ENCODE measurements at places on chromosomes 3 and 15.

DNA sequence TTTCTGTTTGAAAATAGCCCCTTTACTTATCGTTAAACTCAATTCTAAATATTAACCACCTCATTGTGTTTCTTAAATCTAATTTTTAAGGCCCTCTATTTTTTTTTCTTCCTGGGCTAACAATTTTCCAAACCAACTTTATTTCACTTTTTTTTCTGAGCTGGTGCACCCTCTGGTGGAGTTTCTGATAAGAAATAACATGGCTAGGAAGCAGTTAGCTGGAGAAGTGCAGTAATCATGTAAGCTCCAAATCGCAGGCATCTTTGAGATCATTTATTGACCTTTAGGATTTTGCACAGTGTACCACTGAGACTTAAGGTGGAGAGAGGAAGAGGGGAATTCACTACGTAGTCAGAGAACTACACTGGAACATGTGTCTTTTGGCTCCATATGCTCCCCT lies 6.4 kb downstream of the TMEM207 start:
- no peak for DNase-seq

GRCh38 chr3:4448187-4448586 lies 18.9 kb downstream of the SUMF1 start:
- no peak for DNase-seq

GRCh38 chr3:27431116-27431515 lies 53.1 kb downstream of the SLC4A7 start:
- no peak for DNase-seq

GRCh38 chr3:139203752-139204151 lies 140.1 kb upstream of the MRPS22 start:
- DNase-seq, result no peak

DNA sequence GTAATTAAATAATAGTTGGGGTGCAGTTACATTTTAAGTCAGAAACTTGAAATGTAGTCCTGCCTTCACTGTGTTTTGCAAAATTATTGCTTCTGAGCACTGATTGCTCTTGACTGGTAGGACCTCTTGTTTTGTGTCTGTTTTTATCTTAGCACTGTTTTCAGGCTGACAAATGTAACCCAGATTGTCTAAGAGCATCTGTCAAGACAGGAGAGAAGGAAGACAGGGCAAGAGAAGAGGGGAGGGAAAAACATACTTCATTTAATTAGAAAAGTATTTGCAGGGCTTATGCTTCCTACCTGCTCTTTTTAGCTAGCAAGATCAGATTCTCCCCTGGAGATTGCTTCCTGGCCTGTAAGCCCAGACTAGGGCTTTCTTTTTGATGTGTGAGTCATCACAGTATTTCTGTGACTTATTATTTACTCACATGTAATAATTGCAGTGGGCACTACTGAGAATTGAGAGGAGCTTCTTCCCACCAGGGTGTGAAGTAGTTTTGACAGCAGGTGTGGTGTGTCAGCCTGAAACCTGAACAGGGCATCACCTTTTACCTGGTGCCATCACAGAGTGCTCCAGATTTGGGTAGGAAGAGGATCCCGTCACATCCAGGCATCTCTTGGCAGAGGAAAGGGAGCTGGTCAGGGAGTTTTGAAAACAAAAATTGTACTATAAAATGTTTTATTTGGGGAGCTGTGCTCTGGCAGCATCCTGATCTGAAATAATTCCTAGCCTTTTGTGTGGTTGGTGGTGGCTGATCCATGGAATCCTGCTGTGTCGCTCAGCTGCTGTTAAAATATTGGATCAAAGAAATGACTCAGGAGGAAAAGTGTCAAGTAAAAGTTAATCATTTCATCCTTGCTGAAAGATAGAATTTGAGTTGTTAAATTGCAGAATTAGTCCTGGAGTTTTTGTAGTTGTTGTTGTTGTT lies 98.2 kb downstream of the TMEM108 start:
- no peak for DNase-seq

DNA sequence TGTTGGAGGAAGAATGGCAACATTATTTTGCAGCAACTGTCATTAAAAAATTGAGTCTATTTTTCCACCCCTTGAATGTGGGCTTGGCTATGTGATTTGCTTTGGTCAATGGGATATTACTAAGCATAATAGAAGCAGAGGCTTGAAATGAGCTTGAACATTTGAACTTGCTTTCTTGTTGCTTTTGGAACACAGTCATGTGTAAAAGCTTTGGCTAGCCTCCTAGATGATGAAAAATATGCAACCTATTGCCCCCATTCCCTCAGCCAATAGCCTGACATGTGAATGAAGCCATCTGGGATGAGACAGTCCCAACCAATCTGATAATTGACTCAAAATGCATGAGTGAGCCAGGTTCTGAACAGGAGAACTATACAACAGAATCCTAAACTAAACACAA lies 78.4 kb downstream of the PLSCR2 start:
- no peak for DNase-seq

GRCh38 chr15:101038327-101039003 lies 119.3 kb downstream of the LRRK1 start:
- DNase-seq, result no peak

- no peak for DNase-seq
These were observed 921.4 kb downstream of the MCTP2 start for GRCh38 chr15:95152741-95153140.

- no peak for DNase-seq
These were observed 68.7 kb downstream of the IL12A start for GRCh38 chr3:160057331-160057730.

All from sciatic nerve (tissue), 2 donors.